ENCODE measurements at places on chromosomes 3 and 15.

GRCh38 chr15:89023311-89023961 lies 64.8 kb upstream of the ABHD2 start:
- no peak for DNase-seq

- no peak for DNase-seq
These were observed 27.5 kb downstream of the RARB start for GRCh38 chr3:25455441-25456132.

DNA sequence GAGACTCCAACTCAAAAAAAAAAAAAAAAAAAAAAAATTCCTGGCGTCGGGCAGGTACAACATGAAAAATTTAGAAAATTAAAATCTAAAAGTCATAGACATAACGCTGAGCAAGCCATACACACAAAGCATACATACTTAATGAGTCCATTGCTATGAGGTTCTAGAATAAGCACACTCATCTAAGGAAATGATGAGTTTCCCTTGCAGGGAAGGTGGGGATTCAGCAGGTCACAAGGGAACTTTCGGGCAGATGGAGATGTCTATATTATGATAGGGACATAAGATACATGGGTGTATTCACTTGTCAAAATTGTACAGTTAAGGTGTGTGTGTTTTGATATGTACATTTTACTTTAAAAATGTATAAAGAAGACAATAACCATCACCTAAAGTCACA lies 120.2 kb upstream of the LIPC start:
- no peak for DNase-seq

DNA sequence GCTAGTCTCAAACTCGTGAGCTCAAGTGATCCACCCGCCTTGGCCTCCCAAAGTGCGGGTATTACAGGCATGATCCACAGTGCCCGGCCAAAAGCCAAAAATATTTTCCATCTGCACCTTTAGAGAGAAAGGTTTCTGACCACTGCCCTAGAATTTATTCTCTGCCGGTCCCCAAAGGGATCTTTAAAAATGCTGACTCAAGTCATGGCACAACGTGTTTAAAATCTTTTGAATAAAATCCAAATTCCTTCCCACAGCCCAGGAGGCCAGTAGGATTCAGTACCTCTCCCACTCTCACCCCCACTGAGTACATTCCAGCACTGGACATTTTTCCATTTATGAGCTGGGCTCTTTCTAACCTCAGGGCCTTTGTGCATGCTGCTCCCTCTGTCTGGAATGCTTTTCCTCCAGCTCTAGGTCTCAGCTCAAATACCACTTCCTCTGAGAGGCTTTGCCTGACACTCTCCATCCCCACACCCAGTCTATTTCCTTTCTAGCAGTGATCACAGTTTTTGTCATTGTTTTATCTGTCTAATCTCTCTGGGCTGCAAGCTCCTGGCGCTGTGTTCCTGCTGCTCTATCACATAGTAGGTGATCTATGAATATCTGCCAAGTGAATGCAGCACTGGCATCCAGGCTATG lies 502.9 kb downstream of the SHQ1 start:
- no peak for DNase-seq

- no peak for DNase-seq
These were observed 16.0 kb upstream of the PSMA4 start for GRCh38 chr15:78524230-78524629.

DNA sequence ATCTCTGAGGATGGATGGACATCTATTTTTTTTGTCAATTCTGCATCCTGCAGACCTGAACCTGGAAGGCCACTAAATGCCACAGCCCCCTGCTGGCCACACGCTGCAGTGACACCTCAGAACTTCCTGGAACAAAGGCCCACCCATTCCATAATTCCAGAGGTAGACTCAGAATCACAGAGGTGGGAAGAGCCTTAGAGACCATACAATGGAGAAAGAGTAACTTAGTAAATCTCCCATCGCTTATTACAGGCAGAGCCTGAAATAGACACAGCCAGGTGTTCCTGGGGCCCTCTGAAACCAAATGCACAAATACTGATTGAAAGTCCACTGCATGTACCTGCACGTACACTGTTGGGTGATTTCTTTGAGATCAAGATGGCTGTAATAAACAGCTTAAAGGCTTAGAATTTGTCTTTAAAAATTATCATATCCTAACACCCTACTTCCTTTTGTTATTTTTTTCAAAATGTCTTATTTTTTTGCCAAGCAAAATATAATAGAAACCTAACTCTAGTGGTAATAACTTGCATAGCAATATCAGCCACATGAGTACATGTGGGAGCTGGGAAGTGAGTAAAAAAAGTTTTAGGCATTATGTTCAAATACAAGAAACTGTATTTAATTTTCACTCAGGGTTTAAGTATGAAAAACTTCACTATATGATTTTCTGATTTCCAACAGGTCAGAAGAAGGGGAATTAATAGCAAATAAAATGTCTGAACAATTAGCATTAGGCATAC lies 62.7 kb downstream of the EOMES start:
- DNase-seq: peak; percentile 34

DNA sequence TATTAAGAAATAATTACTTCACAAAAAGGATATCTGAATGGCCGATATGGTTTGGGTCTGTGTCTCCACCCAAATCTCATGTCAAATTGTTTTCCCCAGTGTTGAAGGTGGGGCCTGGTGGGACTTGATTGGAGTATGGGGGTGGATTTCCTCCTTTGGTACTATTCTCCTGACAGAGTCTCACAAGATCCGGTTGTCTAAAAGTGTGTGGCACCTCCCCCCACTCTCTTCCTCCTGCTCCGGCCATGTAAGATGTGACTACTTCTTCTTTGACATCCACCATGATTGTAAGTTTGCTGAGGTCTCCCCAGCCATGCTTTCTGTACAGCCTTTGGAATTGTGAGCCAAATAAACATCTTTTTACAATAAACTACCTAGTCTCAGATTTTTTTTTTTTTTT lies 34.5 kb downstream of the ZBTB11 start:
- no peak for DNase-seq

GRCh38 chr15:47614360-47615011 lies 102.8 kb upstream of the SEMA6D start:
- no peak for DNase-seq

- DNase-seq: no peak
These were observed 30.5 kb upstream of the GALNT15 start for GRCh38 chr3:16143861-16144447.

DNA sequence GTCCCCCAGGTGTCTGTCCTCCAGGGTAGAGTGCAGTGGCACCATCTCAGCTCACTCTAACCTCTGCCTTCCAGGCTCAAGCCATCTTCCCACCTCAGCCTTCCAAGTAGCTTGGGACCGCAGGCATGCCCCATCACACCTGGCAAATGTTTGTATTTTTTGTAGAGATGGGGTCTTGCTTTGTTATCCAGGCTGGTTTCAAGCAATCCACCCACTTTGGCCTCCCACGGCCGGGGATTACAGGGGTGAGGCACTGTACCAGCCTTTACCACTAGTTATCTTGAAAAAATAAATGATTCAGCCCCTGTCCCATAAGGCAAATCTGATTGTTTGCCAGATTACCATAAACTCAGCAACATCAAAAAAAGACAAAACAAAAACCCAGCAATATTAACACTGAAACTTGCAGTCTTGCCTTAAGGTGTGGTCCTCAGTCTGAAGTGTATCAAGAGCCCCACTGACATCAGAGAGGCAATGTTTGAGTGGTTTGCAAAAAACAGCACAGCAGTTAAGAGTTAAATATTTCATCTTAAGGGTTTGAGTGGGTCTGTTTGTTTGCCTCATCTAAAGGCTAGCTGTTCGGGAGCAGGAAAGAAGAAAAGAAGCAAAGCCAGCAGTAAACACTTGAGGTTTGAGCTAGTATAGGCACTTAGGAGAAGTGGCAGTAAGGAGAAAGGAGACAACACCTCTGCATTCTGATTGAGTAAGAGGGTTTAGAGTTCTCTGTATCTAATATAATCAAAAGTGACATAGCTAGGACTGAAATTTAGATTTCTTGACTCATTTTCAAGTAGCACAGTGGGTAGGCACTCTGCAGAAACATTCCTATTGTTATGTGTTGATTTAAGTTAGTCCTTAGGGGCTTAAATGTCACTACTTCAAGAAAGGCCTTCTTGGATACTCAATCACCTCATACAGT lies 26.3 kb upstream of the EDEM1 start:
- no peak for DNase-seq

- DNase-seq: no peak
These were observed 22.3 kb downstream of the KCNAB1 start for GRCh38 chr3:156142702-156143101.

DNA sequence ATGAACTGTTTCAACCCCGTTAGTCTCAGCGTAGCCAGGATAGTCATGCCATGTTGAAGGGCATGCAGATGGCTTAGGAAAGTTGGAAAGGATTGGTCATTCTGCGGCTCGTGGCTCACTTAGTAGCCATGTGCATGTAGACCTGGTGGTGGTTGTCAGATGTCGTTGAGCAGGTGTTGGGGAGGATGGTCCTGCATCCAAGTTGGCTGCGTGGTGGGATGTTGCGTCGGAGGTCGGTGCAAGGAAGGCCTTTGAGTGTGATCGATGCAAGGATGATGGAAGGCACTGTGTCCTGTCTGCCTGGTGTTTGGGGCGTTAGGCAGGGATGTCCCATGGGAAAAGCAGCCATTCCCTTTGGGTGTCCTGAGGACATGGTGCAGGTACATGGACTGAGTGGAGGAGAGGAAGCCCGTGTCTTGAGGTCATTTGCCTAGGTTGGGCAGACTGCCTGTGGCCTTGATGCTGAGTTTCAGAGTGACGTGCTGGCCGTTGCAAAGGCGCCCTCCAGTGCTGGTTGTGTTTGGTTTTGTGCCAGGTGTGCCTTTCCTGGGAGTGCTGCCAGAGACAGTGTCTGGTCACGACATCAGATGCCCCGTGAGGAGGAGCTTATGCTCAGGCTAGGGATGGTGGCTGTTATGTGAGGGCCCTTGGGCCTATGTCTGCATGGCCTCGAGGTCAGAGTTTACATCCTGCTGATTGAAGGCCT lies 103.4 kb downstream of the SNRPN start:
- DNase-seq: no peak

DNA sequence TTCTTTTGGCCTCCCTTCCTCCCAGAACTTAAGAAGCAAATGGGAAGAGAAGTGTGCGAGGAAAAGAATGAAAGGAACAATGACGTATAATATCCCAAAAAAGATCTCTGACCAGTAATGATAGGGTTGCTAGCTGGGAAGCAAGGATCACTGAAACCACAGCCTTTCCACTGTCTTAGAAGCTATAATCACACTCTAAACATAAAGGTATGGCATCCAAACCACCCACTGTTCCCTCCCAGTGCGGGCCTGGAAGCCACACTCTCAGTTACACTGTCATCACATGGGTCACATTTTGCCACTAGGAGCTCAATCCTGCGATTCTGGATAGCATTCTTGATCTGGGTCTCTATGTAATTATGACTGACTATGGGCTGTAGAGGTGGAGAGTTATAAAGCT lies 131.6 kb upstream of the HACD2 start:
- DNase-seq: no peak

GRCh38 chr3:197428117-197428801 lies 127.5 kb downstream of the BDH1 start:
- DNase-seq: peak; percentile 2

DNA sequence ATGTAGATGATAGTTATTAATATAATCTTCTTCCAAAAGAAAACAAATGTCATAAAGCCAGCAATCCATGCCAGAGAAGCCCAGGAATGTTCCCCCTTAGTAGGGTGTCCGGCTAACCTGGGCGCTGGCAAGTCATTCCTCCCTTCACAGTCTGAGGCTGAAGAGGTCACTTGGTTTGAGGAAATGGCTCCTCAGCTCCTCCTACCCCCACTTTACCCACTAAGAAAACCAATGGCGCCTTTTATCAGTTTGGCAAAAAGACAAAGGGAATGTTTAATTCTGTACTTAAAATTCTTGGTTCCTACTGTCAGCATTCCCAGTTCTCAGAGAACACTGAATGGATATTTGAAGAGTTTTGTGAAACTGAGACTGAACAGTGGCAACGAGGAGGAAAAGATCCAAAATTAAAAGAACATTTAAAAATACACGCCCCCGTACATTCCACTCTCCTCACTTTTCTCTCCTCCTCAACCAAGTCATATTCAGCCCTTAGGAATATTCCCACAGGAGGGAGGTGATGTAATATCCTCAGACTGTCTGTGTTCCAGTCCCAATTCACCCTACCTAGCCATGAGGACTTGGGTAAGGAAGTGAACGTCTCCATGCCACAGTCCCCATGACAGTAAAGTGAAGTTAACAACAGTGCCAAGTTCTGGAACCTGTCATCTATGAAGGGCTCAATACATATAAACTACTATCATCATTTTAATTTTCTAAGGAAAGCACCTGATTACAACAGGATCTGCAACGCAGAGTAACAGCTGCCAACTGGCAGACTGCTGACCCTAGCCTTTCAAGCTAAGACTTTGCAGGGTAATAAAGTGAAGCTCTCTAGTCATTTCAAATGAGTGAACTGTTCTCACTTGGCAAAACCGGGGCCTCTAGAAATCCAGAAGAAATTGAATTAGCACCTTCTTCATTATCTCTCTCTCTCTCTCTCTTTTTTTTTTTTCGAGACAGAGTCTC lies 234.5 kb upstream of the ICE2 start:
- DNase-seq: no peak

GRCh38 chr3:72582211-72582878 lies 265.9 kb downstream of the SHQ1 start:
- no peak for DNase-seq

GRCh38 chr3:20451170-20451569 lies 265.2 kb upstream of the SGO1 start:
- no peak for DNase-seq

GRCh38 chr15:51908316-51908715 lies 63.3 kb downstream of the LEO1 start:
- DNase-seq: no peak

- DNase-seq: no peak
These were observed 19.9 kb upstream of the LRRC58 start for GRCh38 chr3:120369037-120369467.
